ENCODE measurements at places on chromosomes 13 and 19.
A peak's percentile ranks its signal among the peaks of the same experiment; 100 is the strongest.

GRCh38 chr19:1230783-1231489, 6.9 kb downstream of the CBARP start:
- no peak for DNase-seq

DNA sequence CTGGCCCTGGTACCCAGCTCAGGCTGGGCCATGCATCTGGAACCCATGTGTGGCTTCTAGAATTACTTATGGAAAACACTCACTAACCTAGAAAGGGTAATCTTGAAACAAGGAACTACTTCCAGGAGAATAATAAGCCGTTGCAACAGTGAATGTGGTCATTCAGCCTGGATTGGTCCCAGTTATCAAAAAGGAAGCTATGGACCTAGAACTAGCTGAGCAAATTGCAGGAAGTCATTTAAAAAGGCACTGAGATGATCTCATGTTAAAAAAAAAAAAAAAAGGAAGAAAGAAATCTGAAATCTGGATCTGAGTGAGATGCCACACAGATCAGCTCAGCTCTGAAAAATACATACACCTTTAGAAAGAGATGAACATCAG, 59.6 kb downstream of the DCT start:
- no peak for DNase-seq

GRCh38 chr13:87274209-87274819, 396.9 kb upstream of the SLITRK5 start:
- DNase-seq = peak; percentile 38

GRCh38 chr19:44499559-44499958, 763 bp downstream of the ZNF180 start:
- DNase-seq = no peak

DNA sequence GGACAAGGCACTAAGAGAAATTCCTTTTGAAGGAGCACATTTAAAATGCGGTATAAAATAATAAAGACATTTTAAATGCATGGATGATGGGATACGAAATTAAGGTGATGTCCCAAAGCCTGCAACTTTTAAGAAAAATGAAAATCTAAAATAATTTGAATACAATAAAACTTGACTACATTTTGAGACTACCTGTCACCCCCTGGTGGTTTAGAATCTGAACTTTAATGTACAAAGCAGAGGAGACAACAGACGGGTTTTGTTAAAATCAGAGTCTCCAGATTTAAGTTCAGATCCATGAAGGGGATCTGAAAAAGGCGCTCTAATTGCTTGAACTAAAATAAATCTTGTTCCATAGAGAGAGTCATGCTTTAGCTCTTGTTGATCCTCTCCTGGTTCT, 1129.3 kb upstream of the PCDH20 start:
- DNase-seq = no peak

- no peak for DNase-seq
Measured at GRCh38 chr19:41303954-41304353, 6.0 kb upstream of the CCDC97 start.

- DNase-seq = no peak
Measured at GRCh38 chr19:3024870-3025548, 4.1 kb downstream of the TLE2 start.

- DNase-seq = peak; percentile 78
Measured at GRCh38 chr13:79485014-79485811, 4.3 kb downstream of the NDFIP2 start.

Measured in LoVo (cell line).